ENCODE measurements at places on chromosomes 1 and 21. TPM values are rescaled to one million over a fixed set of nuclear protein-coding genes. Genes with fewer than 3 reads are reported as not detected.

ZC3H12A gene
- total RNA-seq, result 33.6 TPM

SFN gene
- total RNA-seq, result 0.26 TPM

FAM229A gene
- 3.4 TPM for total RNA-seq

ITGB2 gene
- total RNA-seq, result 185 TPM

CR1L gene
- total RNA-seq, result not detected

Data from activated naive CD4-positive, alpha-beta T cell treated with anti-CD3 and anti-CD28 coated beads for 36 hours (primary cell).